Endothelial cell of umbilical vein (primary cell): ENCODE measurements at places on chromosomes 11 and 22. TPM values are rescaled to one million over a fixed set of nuclear protein-coding genes. Genes with fewer than 3 reads are reported as not detected.

DNA sequence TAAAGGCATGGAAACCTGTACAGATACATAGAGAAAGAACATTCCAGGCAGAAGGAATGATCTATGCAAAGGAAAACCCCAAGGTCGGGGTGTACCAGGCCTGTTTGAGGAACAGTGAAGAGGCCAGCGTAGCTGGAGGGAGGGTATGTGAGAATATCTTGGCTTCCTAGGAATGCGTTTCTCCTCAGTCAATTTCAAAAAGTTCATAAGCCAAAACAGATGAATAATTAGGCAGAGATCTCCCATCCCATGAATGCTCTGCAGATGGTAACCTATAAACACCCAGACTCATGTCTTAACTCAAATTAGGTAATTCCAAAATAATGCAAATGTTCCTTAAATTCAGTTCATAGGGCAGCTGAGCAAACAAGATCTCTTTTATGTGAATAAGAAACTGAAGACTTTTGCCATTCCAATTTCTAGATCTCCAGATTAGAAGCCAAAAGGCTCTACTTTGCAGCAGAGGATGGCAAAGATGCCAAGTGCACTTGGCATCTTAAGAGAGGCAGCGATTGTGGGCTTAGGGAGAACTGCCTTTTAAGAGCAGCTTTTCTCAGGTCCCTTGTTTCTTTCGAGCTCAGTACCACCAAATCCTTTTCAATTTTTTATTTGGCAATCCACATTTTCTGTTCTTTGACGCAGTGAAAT, 13.2 kb downstream of the FAM118B start:
- no peak for DNase-seq

- DNase-seq, result no peak
Measured at GRCh38 chr11:71505781-71506180, 21.3 kb upstream of the KRTAP5-7 start.

- no peak for DNase-seq
Measured at GRCh38 chr22:50296658-50297490, 10.6 kb downstream of the PLXNB2 start.

GRCh38 chr11:103893371-103893770, 143.1 kb upstream of the DDI1 start:
- DNase-seq, result no peak

DNA sequence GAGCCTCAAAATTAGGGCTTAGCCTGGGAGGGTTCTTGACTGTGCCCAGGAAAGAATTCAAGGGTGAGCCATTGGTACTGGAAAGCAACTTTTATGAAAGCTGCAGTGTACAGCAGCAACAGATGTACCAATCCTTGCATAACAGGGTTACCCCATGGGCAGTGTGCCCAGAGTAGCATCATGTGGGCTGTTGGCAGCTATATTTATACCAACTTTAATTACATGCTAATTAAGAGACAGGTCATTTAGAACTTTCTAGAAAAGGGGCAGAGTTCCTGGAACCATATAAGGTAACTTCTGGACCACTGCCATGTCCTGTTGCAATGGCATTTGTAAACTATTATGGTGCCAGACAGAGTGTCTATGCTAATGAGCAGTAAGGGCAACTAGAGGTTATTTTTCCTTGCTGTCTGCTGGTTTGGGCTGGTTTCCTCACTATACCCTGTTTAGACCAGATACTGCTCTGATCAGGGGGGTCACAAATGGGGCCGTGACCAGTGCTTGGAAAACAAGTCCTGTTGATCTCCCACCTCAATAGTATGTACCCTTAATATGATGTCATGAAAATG, 1120.5 kb upstream of the RAG2 start:
- DNase-seq, result no peak

RAB3IL1 gene
- total RNA-seq, result 1.2 and 3.6 TPM in 2 replicates

KRTAP5-7 gene
- not detected in 2 replicates for total RNA-seq
